ENCODE measurements at places on chromosomes 7 and 10. TPM values are rescaled to one million over a fixed set of nuclear protein-coding genes. Genes with fewer than 3 reads are reported as not detected.

DNA sequence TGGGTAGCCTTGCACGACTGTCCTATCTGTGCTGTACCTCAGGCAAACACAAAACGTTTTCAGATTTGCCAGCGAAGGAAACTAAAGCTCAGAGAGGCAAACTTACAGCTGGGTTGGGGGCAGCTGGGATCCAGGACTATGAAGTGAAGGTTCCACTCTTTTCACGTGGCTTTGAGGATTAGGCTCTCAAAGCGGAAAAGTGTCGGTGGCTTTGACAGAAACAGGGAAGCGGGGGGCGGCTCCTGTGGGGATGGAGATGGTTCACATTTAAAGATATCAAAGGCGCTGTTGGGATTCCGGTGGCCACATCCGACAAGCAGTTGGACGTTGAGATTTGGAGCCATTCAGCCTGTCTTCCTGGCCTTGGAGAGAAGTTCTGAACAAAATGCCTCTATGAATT lies 958.3 kb upstream of the ZNF722 start:
- no peak for DNase-seq

Gene MYL7
- not detected for total RNA-seq

DNA sequence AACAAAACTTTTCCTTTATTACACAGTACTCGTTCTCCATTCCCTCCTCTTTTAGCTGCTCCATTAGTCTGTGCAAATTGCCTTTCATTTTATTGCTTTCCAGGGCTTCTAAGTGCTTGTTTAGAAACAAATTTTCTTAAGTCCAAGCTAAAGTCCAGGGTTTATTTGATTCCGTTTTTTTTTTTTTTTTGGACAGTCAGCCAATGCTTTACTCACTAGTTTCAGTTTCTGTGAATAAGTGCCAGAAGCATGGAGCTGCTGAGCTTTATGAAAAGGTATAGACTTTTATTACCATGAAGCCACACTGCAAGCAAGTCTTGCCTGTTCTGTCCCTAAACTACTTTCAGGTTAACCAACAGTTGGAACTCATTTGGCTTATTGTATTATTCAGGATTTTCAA lies 455.0 kb downstream of the GFRA1 start:
- no peak for DNase-seq

- no peak for DNase-seq
These were observed 126.5 kb upstream of the HABP2 start for GRCh38 chr10:113426181-113426877.

- DNase-seq: no peak
These were observed 16.2 kb upstream of the MTPAP start for GRCh38 chr10:30365278-30365677.

- no peak for DNase-seq
These were observed 738.1 kb downstream of the KCNMA1 start for GRCh38 chr10:76899490-76899889.

Gene HK1
- total RNA-seq: 61.8 TPM

GRCh38 chr7:7570584-7570983 lies 3.9 kb downstream of the MIOS start:
- DNase-seq: no peak

Gene LRRC17
- total RNA-seq: not detected

DNA sequence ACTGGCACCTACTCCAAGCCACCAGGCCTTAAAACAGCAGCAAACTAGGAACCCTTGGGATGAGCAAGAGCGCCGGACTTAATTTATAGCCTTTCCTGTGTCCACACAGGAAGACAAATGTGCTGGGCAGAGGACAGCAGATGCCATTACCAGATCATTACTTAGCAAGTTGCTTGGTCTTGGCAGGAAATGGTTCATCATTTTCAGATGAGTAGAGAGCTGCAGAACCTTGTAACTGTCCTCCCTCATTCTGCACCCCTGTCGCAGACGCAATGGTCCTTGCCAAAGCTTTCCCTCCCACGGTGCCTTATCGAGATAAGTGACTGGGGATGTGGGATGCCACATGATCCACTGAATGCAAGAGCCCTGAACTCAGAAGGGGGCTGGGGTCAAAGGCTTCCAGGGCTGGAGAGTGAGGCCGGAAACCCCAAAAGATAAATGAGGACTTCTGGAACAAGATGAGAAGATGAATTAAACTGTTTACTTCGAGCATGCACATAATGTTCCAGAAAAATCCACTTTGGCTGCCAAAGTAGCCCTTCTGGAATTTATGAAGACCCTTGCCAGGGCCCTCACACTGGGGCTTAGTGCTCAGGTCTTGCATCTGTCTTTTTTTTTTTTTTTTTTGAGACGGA lies 145.6 kb upstream of the ZNF32 start:
- DNase-seq: no peak

Gene CFAP43
- total RNA-seq: 0.18 TPM

- DNase-seq: no peak
These were observed 12.8 kb upstream of the CXCL12 start for GRCh38 chr10:44397476-44398225.

Gene CTAGE4
- total RNA-seq: 3.8 TPM

GRCh38 chr10:45575966-45576597 lies 96.5 kb downstream of the ZFAND4 start:
- no peak for DNase-seq

Gene TBX20
- not detected for total RNA-seq

GRCh38 chr10:124648738-124649137 lies 95.4 kb downstream of the FAM53B start:
- peak; percentile 25 for DNase-seq

DNA sequence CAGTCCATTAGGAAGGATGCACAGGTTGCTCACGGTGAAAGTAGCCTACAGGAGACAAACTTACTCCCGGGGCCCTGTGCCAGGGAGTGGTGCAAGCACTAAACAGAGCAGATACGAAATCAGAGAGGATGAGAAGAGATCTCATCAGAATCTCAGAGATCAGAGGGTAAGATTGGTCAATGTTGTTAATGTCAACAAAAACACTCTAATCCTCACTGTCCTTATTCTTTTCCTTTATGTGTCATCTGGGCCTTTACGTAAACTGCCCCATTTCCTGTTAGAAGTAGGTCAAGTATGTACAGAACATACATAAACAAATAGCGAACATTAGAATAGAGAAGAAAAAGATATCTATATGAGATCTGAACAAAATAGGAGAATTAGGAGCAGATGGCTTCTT lies 163.1 kb downstream of the PPP1R17 start:
- no peak for DNase-seq

GRCh38 chr7:25595996-25596395 lies 367.7 kb upstream of the NPVF start:
- no peak for DNase-seq

DNA sequence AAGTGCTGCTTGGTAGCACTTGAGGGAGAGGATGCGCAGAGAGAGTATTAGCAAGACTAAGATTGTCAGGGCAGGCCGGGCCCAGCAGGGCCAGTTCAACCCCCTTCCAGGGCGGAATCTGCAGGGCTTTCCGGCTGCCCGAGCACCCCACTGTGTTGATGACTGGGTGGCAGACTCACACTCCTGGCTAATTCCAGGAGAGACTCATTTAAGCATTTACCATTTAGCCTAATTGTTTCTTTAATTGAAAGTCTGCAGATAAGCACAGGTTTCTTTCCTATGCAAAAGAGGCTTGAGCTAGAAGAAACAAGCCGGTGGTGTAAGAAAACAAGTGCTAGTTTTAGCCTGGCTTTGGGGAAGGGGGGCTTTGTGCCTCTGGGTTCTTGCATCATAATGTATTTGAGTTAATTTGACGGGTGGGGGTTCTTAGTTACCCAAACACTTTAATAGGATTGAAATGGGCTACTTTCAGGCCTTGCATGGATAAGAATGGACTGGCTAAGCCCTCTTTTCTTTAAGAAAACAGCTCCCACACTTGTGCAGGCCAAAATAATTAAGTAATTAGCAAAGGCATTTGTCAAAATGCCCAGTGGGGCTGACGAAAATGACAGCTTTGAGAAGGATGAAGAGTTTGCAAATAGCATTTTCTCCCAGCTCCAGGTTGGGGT lies 201.3 kb downstream of the MYOF start:
- no peak for DNase-seq

DNA sequence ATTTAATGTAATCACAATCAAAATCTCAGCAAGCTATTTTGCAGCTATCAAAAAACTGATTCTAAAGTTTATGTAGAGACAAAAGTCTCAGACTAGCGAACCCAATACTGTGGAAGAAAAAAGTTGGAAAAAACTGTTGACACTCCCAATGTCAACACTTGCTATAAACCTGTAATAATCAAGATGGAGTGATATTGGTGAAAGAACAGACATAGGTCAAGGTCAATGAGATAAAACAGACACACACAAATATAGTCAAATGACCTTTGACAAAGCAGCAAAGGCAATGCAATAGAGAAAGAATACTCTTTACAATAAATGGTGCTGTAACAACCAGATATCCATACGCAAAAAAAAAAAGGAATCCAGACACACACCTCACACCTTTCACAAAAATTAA lies 84.5 kb downstream of the ATE1 start:
- DNase-seq: no peak

Gene EBLN1
- not detected for total RNA-seq

Gene GIMAP2
- not detected for total RNA-seq

DNA sequence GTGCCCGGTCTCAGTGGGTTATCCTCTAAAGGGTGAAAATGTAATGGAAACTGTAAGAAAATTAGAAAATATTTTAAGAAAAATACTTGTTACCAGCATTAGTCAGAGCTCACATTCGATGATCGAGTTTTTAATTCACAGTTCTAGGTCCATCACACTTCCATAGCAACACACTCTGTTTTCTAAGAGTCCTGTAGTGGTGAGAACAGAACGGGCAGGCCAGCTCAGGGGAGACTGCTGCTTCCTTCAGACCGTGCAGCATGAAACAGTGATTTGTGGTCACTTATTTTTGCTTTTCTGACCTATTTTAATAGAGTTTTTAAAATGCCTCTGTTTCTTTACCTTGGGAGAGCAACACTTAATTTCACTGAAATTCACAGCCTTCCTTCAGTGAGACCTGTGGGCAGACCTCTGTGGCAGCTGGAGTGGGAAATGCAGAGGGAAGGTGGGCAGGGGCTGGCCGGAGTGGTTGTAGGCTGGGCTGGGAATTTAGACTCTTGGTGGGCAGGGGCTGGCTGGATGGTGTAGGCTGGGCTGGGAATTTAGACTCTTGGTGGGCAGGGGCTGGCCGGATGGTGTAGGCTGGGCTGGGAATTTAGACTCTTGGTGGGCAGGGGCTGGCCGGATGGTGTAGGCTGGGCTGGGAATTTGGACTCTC lies 1.5 kb downstream of the SUN1 start:
- no peak for DNase-seq

DNA sequence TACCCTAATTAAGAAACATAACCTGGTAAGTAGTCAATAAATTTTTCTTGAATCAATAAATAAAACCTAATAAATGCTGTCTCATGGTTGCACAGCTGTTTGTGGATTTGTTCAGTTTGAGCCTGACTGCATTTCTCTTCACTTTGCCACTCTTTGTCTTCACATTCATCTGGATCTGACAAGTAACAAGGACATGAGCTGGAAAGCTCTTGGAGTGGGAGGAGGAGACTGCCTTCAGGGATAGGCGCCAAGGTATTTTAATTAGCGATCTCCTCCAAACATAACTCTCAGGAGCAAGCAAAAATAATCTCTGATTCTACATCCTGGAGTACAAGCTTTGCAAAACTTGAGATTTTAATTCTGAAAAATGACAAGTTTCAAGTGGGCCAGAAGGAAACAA lies 251.0 kb downstream of the BMPER start:
- DNase-seq: no peak

GRCh38 chr7:66627151-66627681 lies 1.5 kb upstream of the KCTD7 start:
- no peak for DNase-seq

DNA sequence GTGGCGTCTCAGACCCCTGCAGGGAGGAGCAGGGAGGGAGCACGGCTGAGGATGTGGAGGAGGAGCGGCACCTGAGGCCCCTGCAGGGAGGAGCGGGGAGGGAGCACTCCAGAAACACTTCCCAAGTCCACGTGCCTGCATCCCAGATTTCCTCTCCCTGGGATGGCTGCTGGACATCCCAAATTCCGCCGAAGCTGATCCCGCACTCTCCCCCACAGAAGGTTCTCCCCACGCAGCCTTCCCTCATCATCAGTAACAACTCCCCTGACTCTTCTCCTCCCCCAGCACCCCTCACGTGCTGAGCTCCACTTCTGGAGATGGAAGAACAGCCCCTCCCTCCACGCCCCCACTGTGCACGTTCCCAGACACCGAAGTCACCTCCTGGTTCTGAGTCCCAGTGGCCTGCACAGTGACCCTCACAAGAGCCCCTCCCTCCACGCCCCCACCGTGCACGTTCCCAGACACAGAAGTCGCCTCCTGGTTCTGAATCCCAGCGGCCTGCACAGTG lies 17.8 kb upstream of the FOXL3 start:
- no peak for DNase-seq

Gene BTAF1
- 19.3 TPM for total RNA-seq

DNA sequence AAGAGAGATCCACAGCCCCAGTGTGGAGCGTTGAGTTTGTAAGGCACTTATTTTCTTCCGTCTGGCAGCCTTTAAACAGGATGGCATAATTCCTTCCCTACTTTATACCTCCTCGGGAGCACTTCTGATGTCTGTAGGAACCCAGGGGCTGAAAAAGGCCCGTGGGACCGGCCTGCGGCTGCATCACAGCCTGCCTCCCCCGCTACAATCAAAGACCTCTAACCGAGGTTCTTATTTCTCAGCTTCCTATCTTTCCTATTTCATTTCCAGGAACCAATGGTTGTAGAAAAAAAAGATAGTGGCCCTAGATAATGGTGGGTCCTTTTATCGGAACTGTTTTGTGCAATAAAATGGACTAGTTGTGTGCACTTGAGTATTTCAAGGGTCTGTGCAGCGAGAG lies 4.1 kb upstream of the CTBP2 start:
- no peak for DNase-seq

Gene ADK
- 20.1 TPM for total RNA-seq

GRCh38 chr7:41705109-41705901 lies 2.4 kb upstream of the INHBA start:
- DNase-seq: peak; percentile 85

GRCh38 chr10:3241274-3241921 lies 68.8 kb upstream of the PITRM1 start:
- DNase-seq: no peak

- no peak for DNase-seq
These were observed 81.8 kb downstream of the HERPUD2 start for GRCh38 chr7:35613150-35613549.

GRCh38 chr7:30888747-30889146 lies 22.9 kb upstream of the AQP1 start:
- DNase-seq: no peak

DNA sequence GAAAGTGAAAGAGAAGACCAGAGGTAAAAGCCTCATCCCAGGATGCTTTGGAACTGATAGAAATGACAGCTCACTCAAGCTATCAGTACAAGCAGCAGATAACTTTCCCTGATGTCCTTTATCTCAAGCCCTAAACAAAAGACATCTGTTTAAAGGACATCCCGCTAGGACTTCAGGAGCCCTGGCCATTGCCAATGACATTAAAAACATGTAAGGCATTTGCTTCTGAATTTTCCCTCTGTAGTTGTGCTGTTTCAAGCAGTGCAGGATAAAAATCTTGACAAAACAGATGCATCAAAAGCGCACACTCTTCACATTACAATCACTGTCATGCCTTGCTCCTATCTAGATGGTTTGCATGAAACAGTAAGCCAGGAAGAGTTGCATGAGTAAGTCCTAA lies 159.8 kb downstream of the AOAH start:
- no peak for DNase-seq

Gene BUB3
- 274 TPM for total RNA-seq

Gene FAM237B
- total RNA-seq: not detected

All from HT-29 (cell line).